ENCODE measurements at places on chromosomes 11 and 22.
A peak's percentile ranks its signal among the peaks of the same experiment; 100 is the strongest.

DNA sequence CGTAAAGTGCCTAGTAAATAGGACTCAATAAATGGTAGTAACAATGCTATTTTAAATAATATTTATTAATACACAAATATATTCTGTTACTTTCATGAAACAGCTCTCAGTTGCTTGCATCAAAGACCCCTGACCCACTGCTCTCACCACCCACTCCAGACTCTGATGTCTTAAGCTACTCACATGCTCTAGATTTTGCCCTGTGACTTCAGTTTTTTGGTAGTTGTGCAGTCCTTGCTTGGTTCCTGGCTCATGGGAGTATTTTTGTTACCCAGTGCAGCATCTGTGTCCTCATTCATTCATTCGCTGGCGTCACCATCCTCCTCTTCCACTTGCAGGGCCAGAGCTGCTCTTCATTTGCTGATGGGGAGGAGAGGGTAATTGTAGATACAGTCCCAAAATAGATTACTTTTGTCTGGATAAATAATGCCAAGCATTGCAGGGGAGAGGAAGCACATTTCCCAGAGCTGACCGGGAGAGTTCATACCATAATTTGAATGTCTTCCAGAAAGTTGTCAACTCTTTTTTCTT, 12.7 kb downstream of the MRPL48 start:
- no peak for DNase-seq

DNA sequence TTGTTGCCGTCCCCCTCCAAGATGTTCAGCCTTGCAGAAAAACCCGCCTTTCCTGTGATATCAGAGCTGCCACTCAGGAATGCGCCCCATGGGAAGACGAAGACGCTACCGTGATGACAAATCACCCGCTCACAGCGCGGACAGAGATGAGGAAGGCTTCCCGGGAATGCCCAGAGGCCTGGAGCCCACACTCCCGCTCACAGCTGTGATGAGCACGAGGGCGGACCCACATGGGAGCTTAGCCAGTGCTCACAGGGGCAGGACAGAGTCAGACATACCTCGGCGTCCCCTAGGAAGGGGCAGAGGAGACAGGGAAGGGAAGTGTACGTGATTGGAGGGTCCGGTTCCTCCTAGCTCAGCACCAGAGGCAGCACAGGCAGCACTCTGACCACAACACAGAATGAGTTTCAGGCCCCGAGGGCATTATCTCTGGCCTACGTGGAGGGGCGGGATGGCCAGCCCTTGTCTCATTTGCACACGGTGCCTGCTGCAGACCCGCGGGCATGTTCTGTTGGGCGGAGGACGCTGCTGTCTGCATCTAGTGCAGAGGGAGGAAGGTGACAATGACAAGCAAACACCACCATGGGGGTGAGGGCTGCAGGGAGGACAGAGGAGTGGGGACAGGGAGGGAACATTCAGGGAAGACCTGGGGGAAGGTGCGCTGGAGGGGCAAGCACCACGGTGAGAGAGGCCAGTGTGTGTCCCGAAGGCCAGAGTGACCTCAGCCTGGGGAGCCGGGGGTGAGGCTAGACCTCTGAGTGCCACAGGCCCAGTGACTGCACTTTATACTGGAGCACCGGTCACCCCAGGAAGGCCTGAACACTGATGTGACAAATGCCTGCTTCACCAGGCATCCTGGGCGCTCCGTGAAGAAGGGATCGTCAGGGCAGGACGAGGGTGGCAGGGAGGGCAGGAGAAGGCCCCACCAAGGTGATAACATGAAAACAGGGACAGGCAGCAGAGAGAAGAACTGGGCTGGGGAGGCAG, 79.6 kb downstream of the CELSR1 start:
- peak; percentile 44 for DNase-seq

DNA sequence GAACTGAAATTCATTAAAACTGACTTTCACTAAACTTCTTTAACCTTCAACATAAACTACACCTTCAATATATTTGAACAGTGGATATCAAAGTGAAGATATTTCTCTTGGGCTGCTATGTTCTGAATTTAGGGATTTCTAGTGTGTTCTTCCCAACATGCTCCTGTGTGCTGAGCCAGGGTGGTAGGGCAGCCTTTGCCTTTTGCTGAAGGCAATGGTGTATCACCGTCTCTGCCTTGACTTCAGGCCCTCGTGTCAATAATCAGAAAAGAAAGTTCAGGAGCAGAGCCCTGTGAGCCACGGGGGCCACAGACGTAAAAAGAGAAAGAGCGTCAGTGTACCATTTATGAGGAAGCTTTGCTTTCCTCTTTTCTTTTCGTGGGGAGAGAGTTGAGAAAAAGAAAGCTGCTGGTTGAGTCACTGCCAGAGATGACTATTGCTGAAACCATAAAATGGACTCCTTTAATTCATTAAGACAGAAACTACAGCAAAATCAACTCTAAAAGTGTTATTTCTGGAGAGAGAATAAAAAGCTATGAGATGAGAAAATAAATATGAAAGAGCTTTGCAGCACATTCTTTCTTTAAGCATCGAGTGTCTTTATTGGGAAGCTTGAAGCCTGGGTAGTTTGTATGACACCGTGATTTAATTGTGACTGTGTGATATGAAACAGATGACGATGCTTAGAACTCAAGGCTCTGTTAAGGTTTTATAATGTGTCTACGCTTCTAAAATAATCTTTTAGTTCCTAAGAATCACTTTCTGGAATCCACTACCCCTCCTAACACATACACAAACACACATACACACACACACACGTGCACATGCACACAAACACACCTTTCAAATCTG, 271.8 kb upstream of the MTNR1B start:
- no peak for DNase-seq

GRCh38 chr22:27084130-27084529, 426.7 kb downstream of the MIAT start:
- DNase-seq = no peak
